Ecto neural progenitor cell (in vitro differentiated cells): ENCODE measurements at places on chromosomes 13 and 19.
A peak's percentile ranks its signal among the peaks of the same experiment; 100 is the strongest.

DNA sequence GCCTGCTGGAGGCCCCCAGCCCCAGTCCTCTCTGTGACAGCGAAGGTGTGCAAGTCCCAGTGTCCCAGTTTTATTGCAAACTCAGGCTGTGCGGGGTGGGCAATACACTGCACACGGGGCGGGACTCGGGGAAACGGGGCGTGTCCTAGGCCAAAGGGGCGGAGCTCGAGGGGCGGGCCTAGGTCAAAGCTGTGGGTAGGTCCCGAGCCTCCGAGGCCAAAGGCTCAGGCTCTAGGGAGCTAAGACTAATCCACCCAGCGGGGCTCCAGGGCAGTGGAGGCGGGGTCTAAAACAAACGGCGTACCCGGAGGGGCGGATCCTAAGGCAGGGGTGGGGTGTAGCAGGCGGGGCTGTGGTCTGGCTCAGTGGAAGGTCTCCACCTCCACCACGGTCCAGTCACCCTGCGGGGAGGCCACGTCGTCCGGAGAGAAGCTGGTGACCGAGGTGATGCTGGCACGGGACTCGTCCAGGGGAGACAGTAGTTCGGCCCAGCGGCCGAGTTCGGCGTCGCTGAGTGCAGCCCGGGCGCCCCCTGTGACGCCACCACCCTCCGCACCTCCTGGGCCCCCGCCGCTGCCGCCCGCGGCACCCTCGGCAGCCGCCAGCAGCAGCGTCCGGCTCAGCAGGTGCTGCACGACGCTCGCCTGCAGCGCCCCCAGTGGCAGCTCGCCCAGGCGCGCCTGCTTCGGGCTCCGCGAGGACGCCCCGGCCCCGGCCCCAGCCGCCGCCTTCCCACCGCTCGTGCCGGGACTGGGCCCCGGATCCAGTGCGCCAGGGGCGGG is 5.3 kb downstream of the PRR36 start:
- DNase-seq, result peak; percentile 94

- DNase-seq, result no peak
Measured at GRCh38 chr13:99028890-99029289, 51.0 kb upstream of the DOCK9 start.

DNA sequence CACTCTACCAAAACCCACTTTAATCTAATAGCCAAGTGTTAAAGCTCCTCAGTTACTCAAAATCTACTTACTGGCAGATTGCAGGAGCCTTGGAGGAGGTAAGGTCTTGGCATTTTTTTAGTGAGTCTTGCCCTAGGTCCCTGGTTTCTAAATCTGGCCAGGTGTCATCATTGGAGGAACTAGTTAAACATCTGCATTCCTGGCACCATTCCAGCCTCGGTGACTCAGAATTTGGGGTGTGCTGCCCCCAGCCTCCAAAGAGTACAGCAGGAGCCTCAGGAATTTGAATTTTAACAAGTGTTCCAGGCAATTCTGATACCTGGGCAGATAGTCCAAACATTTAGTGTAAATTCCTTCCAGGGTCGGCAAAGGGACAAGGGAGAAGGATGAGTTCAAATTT is 37.4 kb downstream of the KLF5 start:
- no peak for DNase-seq

DNA sequence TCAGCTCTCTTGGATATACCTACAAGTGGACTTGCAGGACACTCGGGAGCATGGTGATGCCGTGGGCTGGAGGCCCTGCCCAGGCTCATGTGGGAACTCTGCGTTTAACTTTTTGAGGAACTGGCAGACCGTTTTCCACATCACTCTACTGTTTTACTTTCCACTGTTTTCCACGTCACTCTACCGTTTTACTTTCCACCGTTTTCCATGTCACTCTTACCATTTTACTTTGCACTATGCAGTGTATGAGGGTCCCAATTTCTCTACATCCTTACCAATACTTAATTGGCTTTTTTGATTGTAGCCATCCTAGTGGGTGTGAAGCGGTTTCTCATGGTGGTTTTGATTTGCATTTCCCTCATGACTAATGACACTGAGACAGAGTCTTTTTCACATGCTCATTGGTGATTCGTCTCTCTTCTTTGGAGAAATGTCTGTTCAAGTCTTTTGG is 40.5 kb downstream of the GATAD2A start:
- DNase-seq, result no peak

- no peak for DNase-seq
Measured at GRCh38 chr13:48000559-48001113, 437 bp downstream of the SUCLA2 start.

DNA sequence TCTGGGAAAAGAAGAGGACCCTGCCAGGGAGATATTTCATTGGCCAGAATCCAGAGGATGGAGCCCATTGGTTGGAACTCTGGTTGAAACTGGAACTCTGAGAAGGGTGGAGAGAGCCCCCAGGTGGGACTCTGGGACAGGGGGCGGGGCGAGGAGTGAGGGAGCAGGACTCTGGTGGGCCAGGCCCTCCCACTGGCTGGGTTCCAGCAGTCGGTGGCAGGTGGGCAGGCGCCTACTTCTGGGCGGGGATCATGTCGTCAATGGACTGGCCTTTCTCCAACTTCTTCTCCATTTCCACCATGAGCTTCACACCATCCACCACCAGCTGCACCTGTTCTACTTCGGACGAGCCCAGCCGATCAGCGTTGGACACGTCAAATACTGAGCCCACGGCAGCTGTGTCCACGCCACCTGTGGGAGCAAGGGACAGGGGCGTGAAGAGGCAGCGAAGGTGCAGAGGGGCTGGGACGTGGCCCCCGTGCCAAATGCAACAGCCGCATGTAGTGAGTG is 16.1 kb downstream of the CKM start:
- no peak for DNase-seq

GRCh38 chr19:54433697-54434096 is 15.3 kb upstream of the LENG8 start:
- no peak for DNase-seq

DNA sequence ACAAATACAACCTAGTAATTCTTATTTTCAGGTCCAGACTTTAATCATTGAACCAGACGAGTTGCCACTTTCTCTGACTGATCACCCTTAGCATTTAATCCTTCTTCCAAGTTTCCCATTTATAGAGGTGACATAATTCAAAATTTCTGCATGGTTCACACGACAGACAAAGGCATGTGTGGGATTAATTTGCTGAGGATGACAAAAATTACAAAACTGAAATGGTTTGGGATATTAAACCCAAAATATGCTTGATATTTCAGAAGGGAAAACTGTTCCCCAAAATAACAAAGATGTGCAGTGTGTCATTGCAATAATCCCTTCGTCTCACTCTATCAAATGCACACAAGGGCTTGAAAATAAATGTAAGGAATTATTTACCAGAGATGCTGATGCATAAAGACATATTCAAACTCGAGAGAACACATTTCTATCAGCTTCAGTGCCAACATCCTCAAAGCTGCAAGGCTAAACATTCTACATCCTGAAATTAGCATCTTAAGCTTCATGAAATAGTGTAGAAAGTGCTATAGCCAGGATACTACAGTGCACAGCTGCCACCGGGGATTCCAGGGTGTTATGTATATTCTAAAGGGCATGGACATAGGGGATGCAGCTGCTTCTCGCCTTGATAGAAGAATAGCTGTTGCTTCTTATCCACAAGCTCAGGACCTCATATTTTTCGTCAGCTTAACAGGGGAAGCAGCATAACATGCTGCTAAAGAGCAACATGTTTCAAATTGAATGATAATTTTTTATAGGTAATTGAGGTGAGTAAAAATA is 198.7 kb upstream of the SLITRK1 start:
- no peak for DNase-seq

DNA sequence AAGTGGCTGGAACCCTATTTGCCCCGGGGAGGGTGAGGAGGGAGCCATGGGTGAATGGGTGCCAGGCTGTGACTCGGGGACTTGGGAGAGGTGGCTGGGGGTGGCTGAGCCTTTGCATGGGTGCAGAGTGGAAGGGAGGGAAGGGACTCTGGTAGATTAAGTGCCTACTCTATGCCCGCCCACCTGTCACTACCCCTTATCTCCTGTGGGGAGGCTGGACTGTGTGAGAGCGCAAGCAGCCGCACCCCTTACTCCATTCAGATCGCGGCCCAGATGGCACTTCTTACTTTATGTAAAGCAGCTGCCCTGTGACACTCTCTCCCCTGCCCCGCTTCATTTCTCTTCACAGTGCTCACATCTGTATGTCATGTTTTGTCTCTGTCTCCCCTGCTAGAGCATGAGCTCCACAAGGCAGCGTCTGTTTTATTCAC is 2.9 kb downstream of the KASH5 start:
- DNase-seq, result no peak
